NCI-H774 (cell line): ENCODE measurements at places on chromosomes 12 and 14.

DNA sequence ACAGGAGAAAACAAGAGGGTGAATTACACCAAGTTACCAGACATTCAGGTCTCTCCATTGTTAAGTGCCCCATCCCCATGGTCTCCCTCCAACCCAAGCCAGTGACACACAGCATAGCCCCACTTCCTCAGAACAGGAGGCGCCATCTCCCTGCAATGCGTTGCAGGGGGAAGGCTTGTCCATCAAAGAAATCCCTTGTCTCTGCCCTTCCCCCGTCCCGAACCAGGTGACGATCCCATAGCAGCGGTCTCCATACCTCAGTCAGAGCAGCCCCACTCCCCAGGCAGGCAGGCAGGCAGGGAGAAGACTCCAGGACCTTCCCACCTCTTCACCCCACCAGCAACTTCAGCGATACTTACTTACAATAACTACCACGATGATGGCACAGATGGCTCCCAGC, 5.9 kb downstream of the VAMP1 start:
- no peak for DNase-seq

GRCh38 chr12:58888131-58888783, 32.0 kb downstream of the LRIG3 start:
- peak; percentile 45 for DNase-seq

DNA sequence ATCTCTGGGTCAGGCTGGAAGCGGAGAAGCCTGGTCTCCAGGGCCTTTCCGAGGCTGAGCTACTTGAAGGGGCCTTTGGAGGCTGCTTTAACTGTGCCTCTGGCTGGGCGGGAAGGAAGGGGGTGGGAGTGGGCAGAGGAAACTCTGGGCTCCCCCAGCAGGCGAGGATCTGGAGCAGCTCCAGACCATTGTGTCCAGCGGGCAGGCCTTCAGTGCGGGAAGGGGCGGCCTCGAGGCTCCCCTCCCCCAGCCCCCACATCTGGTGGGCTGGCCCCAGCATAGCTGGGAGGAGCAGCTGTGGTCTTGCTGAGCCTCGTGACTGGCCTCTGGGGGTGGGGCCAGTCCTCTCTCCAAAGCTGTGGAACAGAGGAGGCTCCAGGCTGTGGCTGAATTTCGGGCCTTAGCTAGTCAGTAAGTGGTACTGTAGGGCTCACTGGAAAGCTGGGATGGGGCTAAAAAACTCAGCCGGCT, 3.4 kb downstream of the TAMALIN start:
- DNase-seq, result no peak

DNA sequence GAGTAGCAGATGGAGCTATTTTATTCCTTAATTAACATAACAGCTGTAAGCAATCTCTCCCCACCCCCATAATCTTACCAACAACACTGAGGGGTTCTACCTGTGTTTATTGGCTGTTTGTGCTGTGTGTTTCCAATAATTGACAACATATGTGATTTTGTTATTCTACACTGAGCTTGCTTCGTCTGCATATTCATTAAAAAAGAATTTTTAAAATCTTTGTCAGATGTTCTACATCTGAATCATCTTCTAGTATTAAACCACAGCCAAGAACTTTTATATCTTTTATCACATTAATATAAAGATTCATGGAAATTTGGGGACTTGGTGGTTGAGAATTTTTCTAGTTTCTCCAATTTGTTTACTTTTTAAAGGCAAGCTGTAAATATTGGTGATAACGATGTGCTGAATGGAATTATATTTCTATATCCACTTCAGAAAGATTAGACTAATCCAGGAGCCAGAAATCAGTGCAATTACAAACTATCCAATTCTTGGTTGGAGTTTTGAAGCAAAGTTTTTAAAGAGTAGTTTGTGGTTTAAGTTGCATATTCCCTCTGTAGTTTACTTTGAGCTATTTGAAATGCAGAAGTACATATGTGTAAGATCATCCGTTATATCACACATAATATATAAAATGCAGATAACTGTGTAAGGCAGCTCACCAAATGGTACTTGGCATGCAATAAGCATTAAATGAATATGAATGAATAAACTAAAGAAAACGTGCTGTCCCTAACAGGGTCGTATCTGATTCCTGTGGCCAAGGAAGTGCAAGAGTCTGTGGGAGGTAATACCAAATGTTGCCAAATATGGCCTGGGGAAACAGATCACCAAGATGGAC, 206.9 kb downstream of the PELI2 start:
- DNase-seq, result no peak

DNA sequence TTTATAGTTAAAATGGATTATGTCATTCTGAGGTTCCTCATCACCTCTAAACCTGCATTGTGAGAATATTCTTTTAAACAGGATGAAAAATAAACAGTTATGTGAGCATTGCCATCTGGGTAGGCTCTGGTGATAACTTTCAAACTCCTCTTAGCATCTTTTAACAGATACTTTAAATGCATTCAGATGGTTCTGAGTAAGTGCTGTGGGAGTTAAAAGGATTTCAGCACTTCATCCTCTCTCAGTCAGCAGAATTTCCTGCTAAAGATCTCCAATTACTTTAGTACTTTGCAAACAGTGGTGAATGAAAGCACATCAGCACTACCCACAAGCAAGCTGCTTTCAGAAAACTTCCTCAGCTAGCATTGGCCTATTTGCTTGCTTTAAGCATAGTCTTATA, 59.3 kb upstream of the TMTC1 start:
- DNase-seq, result no peak

- DNase-seq, result no peak
These were observed 630.9 kb upstream of the ATXN7L3B start for GRCh38 chr12:73906757-73907156.

GRCh38 chr14:104687601-104688504, 1.6 kb upstream of the INF2 start:
- DNase-seq, result peak; percentile 71

DNA sequence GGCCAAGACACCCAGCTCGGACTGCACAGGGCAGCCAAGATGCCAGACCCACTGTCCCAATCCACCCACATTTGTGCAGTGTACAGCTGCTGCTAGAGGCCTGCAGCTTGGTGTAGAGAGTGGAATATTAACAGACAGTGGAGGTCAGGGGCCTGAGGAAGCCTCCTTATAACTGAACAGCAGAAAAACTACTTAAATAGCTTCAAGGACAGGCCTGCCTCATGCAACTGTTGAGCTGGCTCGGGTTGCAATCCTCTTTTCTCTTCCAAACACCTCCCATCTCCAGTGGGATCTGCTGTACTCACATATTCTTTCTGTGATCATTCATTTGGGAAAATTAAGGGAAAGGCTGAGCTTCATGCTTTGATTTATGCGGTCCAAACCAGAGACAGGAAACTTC, 1043.2 kb upstream of the TMEM132C start:
- DNase-seq, result no peak

DNA sequence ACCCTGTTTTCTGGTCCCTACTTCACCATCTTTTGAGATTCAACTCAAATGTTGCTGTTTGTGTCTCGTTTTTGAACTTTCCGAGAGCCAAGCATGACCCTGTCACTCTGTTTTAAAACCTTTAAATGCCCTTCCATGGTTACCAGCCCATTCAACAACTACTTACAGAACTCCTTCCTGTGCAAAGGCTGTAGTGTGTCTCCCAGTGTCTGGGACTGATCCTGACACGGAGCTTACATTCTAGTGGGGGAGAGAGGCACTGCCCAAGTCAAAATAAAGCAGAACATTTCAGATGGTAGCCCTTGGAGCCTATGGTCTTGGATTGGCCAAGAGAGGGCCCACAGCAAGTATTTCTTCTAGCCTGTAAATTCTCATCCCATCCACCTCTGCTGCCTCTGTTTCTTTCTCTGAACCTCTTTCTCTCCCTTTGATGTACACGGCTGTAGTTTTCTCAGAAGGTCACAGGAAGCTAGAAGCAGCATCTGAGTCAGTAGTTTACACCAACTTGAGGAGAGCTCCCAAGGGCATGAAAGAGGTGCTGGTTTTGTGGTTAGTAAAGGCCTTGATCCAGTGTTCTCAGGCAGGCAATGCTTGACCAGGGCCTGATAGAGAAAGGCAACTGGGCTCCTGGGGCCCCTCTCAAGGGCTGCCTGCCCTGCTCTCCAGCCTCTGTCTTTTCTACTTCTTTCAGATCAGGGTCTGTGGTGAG, 42.3 kb upstream of the SLC24A4 start:
- DNase-seq, result no peak

DNA sequence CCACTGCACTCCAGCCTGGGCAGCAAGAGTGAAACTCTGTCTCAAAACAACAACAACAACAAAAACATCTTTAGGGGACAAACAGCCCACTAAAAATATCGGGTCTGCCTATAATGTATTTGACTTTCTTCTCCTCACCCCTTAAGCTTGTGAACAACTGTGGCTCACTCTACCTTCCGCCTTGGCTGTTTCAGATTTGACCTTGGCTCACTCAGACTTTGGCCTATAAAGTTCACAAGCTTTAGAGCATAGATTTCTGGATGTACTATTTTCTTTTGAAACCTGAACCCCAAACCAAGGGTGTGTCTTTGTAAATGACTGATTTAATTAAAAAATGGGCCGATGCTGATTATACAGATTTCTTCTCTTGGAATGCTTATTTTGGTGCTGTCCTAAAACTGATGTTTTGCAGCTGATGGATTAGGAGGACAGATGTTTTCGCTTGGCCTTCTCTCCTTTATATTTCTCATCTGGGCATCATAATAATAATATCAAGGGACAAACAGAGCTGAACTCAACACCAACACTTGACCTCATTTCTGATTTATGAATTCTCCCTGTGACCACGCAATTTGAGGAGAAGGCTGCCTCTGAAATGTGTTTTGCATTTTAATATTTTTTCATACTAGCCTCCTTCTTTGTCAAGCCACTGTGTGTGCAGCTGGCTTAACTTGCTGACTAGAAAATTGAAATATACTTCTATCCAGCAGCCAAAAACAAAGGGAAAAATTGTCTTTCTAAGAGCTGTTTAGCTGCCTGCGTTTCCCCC, 40.2 kb upstream of the RASSF3 start:
- DNase-seq, result no peak

DNA sequence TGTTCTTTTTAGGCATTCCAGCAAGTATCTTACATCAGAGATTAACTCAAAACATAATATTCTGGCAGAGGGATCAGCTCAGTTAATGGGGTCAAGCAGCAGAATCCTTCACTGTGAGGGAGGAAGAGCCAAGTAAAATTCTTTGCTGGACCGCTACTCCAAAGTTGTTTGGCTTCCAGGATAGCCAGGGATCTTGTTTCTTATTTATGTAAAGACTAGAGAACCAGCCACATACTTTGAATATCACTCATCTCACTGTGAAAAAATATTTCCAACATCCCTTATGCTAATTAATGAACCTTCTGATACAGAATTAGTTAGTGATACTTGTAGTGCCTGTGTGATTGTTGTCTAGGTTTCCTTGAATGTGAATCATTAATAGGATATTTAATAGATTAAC, 94.2 kb downstream of the PLEKHA5 start:
- no peak for DNase-seq

- no peak for DNase-seq
These were observed 76.6 kb downstream of the ZNF664 start for GRCh38 chr12:124049451-124050094.

DNA sequence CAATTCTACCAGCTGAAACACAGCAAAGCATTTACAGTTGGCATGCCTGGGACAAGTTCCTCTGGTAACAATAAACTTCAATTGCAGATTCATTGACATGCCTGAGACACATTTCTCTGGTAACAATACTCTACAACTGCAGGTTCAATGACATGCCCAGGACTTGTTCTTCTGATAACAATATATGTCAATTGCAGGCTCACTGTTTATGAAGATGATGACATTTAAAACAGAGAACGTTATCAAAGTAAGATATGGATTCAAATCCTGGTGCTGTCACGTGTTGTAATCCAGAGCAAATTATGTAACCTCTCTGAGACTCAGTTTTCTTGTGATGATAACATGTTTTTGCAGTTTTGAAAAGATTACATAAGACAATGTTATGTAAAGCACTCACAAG, 20.5 kb downstream of the KITLG start:
- no peak for DNase-seq

GRCh38 chr12:45774508-45775162, 45.1 kb downstream of the ARID2 start:
- no peak for DNase-seq

- no peak for DNase-seq
These were observed 7.9 kb downstream of the EIF2B2 start for GRCh38 chr14:75010472-75011093.

GRCh38 chr12:131929581-131930456, 743 bp downstream of the PUS1 start:
- no peak for DNase-seq

GRCh38 chr12:66060163-66060907, 70.2 kb downstream of the LLPH start:
- DNase-seq, result no peak

GRCh38 chr14:25090716-25091454, 40.9 kb upstream of the STXBP6 start:
- DNase-seq, result no peak

GRCh38 chr14:35814371-35815005, 5.4 kb upstream of the RALGAPA1 start:
- DNase-seq, result peak; percentile 28

DNA sequence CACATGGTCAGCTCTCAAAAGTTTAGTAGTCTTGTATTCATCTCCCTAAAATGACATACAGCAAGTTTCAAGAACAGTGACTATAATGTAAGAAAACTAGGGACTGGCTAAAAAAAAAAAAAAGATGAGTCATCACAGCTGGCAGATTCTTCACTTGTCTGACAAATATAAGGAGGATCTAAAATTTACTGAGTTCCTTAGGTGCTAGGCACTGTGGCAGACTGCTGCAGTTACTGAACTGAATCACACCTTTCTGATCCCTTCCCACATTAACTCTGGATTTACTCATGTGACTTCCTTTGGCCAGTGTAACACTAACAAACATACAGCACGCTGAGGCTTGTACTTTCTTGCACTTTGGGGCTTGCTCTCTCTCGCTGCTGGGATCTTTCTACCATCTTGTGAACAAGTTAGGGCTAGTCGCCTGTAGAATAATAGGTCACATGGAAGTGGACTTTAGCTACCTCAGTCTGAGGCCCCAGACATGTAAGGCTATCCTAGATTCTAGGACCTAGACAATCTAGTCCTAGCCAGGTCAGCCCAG, 32.1 kb downstream of the BAZ1A start:
- DNase-seq, result no peak

DNA sequence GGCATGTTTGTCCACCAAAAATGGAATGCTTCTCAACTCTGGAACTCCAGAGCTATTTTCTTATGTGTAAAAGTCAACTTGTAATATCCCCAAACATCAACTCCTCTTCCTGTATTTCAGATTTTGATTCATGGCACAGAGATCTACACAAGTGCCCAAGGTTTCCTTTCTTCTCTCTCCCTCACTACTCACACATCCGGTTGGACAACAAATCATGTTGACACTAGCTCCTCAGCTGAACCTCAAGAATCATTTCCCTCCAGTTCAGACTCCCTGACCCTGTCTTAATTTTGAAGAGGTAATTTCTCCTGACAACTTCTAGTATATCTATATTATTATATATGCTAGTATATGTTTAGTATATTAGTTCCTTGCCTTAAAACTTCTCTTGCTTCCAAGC, 485.4 kb upstream of the CCDC196 start:
- no peak for DNase-seq

DNA sequence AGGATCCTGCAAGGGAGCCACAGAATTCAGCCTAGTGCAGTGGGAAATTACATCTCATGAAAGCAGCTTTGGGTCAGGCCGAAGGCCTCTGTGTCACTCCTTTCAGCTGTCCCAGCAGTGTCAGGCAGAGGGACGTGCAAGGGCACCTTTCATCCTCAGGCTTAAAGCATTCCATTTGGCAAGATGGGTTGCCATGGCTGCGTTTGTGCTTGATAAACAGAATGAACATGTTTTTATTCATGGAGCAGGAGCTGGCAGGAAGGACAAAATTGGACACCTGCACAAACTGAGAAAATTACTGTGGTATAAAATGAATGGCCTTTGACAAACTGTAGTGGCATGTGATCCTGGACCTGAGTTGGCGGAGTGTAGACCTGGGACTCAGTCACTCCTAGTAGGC, 29.4 kb downstream of the ACAD10 start:
- peak; percentile 90 for DNase-seq
